EL (cell line): ENCODE measurements at places on chromosomes 6 and 20.

DNA sequence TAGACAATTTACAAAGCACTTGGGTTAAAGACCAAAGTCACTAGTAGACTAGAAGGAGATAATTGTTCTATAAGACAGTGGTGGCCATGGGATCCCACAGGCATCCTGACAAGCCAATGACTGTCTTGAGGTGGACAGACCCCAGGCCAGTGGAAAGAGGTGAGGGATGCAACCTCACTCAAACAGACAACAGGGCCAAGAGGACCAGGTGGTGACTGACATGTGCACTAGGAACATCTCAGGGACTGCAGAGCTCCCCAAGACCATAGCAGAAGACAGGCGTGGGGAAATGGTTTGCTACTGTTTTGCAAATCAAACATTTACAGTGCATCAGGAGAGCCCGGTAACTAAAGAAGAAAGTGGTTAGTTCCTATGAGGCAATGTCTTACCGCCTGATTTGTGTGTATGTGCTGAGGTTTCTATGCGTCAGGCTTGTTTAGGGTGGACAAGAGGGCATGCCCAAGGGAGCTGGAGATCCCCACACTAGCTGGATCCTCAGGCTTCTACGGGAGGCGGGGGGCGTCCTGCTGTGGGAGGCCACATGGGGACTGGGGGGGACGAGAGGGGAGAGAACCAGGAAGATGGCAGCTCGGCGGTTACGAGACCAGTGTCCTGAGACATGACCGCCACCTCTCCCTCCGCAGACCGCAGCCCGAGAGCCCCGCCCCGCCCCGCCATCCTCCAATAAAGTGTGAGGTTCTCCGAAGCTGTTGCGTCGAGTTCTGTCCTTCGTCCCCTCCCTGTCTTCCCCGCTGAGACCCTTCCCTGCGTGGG is 623 bp upstream of the MRPS26 start:
- no peak for DNase-seq

GRCh38 chr6:137043710-137044365 is 927 bp downstream of the IL20RA start:
- peak; percentile 38 for DNase-seq

GRCh38 chr20:49519777-49520359 is 37.4 kb upstream of the KCNB1 start:
- no peak for DNase-seq

DNA sequence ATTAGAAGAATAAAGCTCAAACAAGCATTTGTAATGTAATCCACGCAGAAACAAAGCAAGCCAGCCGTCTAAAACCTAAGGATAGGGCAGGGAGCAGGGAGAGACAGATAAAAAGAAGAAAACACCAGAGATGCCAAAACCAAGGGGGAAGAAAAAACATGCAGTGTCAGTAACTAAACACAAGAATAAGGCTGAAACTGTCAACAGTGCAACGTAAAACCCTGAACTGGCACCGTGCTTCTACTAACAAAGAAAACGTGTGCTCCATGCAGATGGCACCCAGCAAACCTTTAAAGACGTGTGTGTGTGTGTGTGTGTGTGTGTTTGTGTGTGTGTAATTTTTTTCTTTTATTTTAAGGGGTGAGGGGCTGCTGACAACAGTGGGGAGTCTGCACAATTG is 88.4 kb upstream of the TAB2 start:
- no peak for DNase-seq

DNA sequence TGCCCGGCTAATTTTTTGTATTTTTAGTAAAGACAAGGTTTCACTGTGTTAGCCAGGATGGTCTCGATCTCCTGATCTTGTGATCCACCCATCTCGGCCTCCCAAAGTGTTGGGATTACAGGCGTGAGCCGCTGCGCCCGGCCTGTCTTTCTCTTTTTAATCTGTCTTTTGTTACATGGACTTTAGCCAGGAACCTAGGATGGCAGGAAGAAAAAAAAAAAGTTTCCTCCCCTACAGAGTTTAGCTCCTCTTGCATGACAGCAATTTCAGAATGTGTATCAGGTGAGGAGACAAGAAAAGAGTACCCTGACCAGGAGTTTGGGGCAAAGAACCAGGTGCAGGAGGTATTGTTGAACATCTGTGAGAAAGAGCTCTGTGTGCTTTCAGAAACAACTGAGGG is 21.4 kb upstream of the TXLNB start:
- no peak for DNase-seq

- no peak for DNase-seq
Measured at GRCh38 chr20:14384416-14385175, 47.2 kb upstream of the FLRT3 start.

DNA sequence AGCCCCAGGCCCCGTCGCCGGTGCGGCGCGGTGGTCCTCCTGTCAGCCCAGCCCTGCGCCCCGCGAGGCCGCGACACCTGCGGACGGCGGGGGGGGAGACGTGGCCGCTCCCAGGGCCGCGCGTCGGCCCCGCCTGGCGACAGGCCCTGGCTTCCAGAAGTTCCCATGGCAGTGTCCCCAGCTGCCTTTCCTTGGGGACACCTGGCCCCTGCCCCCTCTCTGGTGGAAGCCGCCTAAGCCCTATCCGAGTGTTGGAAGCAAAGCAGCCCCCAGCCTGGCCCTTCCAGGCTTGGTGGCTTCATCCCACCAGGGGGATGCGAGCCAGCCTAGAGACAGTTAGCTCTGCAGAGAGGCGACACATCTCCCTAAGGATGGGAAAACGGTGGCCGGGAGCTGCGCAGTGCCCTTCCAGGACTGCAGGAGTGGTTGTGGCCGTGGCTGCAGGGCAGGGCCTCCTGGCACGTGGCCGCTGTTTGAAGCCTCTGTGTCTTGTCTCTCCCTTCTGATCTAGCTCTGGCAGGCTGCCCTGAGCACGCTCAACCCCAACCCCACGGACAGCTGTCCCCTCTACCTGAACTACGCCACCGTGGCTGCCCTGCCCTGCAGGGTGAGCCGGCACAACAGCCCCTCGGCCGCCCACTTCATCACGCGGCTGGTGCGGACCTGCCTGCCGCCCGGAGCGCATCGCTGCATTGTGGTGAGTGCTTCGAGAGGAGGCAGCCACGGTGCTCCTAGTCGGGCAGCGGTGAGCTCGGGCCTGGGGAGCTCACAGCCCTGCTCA is 816 bp downstream of the NPEPL1 start:
- DNase-seq = no peak
